ENCODE measurements at places on chromosomes 1 and 21.
A peak's percentile ranks its signal among the peaks of the same experiment; 100 is the strongest.

DNA sequence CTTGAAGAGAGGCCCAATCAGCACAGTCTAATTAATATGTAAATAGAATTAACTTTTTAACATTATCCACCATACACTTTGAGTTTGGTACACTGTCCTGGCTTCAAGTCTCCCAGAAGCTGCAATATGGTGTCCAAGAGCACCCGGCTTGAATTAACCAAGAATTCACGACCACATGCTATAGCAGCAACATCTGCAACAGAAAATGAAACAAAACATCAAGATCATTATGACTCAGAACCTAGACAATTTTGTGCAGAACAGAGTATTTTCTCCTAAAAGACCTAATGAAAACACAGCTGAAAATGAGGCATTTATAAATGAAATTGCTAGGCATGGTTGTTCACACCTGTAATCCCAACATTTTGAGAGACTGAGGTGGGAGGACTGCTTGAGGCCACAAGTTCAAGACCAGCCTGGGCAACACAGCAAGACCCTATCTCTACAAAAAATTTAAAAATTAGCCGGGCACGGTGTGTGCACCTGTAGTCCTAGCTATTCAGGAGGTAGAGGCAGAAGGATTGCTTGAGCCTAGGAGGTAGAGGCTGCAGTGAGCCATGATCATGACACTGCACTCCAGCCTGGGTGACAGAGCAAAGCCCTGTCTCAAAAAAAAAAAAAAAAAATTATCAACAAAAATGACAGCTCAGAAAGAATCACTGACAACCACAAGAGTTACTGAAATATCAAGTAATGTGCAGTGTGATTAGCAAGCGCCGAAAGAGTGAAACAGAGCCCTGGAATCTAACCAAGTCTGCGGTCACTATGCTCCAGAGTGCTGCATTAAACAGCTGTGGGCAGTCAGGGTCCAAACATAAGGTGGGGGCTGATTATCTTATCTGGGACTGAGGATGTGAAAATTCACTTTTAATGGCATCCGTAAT lies 45.3 kb downstream of the HSF2BP start:
- DNase-seq: no peak

- DNase-seq: no peak
Measured at GRCh38 chr1:114368560-114369255, 142.3 kb downstream of the TRIM33 start.

DNA sequence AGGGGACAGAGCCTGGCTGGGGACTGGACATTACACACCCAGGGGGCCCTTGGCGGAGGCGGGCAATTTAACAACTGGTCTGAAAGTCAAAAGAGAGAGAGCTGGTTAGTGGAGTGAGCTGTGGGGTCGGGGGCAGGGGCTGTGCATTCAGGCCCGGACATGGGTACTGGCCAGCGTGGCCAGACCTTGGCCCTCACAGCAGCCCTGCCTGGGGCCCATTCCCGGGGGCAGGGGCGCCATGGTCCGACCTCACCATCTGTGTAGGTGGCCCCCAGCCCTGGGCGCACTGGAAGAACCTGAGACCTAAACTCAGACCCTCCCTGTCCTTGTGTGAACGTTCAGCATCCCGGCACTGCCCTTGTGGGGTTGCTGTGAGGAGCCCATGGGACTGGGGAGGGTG lies 5.0 kb downstream of the CLDN19 start:
- no peak for DNase-seq

- DNase-seq: no peak
Measured at GRCh38 chr1:40676501-40676900, 11.0 kb upstream of the RIMS3 start.

DNA sequence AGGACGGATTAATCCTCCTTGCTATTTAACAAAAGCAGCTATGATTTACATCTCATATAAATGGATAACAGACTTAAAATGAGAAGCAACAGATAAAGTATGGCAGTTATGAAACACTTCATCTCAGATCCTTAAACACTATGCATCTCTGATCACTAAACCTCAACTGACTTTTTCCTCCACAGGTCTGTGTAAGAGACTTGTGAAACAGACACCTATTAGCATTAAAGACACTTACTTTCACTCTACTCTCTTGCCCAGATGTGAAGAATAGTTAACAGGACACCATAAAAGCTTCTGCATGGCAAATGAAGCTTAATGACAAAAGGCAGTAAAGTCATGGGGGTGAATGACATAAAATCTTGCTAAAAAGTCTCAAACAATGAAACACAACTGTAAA lies 6.2 kb downstream of the LIN9 start:
- DNase-seq: no peak

DNA sequence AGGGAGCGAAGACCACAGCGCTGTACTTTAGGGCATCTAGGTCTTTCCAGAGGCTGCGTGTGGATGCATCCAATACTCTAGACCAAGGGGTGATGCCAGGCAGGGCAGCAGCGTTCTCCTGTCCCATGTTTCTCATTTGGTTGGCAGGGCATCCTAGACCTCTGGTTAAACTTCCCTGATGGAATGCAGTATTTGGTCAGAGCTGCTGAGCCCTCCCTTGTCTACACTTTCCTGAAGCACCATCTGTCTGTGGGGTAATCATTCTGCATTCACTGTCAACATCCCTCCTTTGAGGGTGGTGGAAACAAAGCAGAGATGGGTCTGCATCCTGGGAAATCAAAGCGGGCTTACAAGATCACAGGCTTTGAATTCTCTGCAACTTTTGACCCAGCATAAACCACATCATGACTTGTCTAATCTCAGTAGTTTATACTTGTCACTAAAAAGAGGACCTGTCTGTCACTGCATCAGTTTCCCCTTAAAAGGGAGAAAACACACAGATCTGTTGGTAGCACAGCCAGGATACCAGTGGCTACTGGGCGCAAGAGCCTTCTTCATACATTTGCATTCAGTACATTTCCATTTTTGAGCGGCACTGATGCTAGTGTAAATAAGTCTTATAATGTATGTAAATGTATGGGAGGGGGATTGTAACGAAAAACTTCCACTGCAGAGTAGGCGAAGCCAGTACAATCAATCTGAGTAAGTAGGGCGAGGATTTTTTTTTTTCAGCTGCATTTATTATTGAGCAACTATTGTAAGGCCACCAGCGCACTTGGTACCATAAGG lies 106.3 kb downstream of the GALNT2 start:
- DNase-seq: no peak

GRCh38 chr1:6200188-6200809 lies 904 bp upstream of the RPL22 start:
- DNase-seq: no peak

GRCh38 chr1:21902026-21903012 lies 34.8 kb downstream of the HSPG2 start:
- DNase-seq: no peak

DNA sequence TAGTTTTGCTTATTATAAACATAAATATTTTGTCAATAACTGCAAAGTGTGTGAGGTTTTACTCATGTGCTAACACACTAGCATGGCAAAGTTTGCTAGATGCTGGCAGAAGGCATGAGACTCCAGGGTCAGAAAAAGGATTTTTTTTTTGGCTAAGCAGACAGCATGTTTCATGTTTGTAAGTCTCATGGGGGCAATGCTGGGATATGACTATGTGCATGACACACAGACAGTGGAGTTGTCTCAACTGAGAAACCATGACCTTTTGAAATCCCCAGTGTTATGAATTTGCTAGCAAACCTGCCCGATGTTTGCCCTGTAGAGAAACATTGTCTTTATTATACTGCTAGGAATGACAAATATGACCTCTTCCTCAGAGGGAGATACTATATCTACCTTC lies 448.2 kb downstream of the BRINP3 start:
- no peak for DNase-seq

- DNase-seq: peak; percentile 49
Measured at GRCh38 chr1:116569776-116570357, 959 bp downstream of the CD58 start.

- no peak for DNase-seq
Measured at GRCh38 chr1:236865818-236866155, 70.7 kb downstream of the MTR start.

- DNase-seq: peak; percentile 58
Measured at GRCh38 chr1:111507411-111508201, 4.2 kb upstream of the ADORA3 start.

DNA sequence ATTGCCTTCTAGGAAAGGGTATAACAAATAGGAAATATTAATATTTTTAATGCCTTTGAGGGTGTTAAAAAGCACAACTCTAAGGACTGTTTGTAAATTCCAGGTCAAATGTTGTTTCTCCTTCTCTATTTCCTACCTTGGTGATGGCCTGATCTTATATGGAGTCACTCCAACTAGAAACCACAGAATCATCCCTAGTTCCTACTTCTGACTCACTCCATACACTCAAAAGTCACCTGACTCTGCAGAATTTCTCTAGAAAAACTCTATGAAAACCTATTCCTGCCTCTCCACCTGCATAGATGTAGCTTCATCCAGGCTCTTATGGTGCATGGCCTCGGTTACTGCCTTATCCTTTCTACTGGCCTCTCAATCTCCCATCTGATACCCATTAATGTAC lies 14.5 kb downstream of the RGS4 start:
- DNase-seq: no peak

DNA sequence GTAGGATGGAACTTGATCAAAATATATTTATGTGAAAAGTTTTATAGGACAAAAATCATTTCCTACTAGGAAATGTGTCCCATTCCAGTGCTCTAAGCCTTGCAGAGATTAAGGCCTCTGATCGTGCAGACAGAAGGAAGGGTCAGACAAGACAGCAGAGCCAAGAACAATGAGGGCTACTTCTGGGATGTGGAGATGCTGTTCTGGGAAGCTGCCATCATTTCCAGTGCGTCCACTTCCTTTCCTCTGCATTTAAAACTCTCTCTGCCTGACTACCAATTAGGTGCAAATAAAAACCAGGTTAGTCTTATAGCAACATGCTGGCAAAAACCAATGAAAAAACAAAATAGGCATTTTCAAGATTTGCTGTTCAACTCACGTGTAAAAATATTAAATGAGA lies 36.1 kb downstream of the BEND5 start:
- DNase-seq: no peak

DNA sequence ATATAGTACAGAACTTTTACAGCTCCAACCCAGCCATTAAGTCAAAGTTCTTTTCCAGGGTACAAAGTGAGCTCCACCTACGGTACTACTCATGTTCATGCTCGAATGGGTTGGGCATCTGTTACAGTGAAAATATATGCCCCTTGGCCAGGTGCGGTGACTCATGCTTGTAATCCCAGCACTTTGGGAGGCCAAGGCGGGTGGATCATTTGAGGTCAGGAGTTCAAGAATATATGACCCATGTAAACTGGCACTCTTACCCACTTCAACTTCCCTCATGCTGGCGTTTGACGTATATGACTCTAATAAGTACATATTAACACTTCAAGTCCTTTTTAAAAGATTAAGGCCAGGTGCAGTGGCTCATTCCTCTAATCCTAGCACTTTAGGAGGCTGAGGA lies 71.3 kb upstream of the PKN2 start:
- no peak for DNase-seq

DNA sequence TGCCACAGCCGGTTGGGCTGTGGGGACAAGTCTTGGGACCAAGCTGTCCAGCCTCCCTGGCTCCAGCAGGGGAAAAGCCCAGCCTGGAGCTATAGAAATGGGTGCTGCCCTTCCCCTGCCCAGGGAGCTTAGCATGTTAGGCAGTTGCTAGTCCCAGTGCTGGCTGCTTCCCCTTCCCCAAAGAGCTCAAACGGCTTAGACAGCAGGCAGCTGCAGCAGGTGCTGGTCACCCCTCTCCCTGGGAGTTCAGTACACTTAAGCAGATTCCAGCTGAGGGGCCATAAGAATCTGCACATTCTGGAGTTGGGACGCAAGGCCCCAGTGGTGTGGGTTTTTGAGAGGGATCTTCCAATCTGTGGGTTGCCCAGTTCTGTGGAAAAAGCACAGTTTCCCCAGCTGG lies 11.1 kb upstream of the REG4 start:
- no peak for DNase-seq

- DNase-seq: no peak
Measured at GRCh38 chr1:112564081-112564480, 54.9 kb downstream of the ST7L start.

DNA sequence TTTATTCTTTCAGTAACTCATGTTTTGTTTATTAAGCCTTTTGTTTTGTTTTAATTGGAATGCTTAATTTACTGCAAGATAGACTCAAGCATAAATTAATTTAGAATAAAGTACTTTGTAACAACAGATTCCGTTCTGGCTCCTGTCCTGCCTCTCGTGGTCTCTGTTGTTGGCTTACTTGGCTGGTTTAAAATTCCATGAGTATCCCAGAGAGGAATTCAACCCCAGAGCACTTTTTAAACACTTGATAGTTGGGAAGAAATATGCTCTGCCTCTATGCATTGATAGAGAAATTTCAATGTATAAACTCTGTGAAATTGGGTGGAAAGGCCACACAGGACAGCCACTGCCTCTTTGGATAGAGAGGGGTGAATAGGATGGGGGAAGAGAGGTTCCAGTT lies 89.7 kb downstream of the ATP5PO start:
- DNase-seq: no peak

GRCh38 chr1:209305221-209305954 lies 278.1 kb upstream of the CAMK1G start:
- DNase-seq: no peak

DNA sequence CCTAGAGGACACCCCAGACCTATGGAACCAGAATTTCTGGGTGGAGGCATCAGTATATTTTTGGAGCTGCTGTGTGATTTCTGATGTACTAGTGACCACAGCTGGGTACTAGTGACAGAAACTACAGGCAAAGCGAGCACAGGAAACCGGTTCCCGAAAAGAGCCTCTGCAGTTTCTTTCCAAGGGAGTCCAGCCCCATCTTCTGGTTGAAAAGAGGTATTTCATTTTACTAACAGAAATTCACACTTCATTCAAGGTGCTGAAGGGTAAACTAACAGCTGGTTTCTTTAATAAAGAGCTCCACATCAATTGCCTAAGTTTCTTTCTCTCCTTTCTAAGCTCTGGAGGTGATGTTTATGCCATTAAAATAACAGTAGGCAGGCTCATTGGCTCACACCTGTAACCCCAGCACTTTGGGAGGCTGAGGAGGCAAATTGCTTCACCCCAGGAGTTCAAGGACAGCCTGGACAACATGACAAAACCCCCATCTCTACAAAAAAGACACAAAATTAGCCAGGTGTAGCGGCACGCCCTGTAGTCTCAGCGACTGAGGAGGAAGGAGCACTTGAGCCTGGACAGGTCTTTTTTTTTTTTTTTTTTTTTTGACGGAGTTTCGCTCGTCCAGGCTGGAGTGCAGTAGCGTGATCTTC lies 22.0 kb downstream of the THAP3 start:
- no peak for DNase-seq

- no peak for DNase-seq
Measured at GRCh38 chr21:41674402-41674801, 92.5 kb downstream of the RIPK4 start.
